ENCODE measurements at places on chromosomes 5 and 9.
A peak's percentile ranks its signal among the peaks of the same experiment; 100 is the strongest.

GRCh38 chr5:96120120-96120519, 158.5 kb upstream of the ELL2 start:
- DNase-seq = no peak

DNA sequence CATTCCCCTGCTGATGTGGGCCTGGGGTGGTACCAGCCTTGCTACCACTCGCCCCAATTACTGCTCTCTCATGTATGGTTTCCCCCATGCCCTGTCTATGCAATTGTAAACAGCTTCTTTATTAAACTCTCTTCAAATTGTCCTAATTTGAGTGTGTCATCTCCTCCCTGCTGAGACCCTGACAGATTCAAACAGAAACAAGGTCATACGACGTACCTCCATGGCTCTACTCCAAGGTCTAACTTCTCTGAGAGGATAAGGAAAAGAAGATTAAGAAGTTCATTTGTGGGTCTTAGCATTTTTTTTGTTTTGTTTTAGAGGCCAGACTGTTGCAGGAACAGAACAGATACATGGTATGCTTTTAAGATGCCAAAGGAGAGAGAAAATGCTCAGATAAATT, 38.0 kb downstream of the ABITRAM start:
- peak; percentile 48 for DNase-seq

GRCh38 chr9:86349271-86349670, 4.9 kb downstream of the TUT7 start:
- DNase-seq = no peak

GRCh38 chr5:88890070-88890781, 7.2 kb upstream of the MEF2C start:
- no peak for DNase-seq

- DNase-seq = no peak
Observed at GRCh38 chr5:2901511-2901910, 150.0 kb upstream of the IRX2 start.

DNA sequence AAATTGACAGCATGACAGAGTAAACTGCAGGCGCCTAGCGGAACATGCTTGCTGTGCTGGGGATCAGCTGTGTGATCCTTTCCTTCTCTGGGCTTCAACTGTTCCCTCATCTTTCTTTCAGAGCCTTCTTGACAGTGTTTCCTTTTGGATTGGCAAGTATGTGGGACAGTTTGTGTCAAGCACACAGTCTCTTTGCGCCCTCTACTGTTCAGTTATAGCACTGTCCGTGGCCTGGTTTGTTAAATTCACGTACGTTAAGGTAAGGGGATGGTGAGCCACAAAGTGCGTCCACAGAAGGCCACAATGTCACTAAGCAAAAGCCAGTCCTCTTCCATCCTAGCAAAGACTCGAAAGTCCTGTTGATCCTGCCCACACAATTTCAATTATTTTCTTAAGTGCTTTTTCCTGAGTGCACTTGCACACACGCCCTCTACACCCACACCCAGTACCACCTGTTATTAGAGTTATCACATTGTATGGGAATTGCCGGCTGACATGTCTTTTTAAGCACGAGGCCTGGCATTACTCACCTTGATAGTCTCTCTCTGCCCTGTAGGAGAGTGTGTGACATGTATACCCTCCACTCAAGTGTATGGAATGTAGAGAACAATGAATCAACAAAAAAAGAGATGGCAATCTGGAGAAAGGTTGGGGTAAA, 22.5 kb upstream of the PTPN3 start:
- DNase-seq = peak; percentile 92

DNA sequence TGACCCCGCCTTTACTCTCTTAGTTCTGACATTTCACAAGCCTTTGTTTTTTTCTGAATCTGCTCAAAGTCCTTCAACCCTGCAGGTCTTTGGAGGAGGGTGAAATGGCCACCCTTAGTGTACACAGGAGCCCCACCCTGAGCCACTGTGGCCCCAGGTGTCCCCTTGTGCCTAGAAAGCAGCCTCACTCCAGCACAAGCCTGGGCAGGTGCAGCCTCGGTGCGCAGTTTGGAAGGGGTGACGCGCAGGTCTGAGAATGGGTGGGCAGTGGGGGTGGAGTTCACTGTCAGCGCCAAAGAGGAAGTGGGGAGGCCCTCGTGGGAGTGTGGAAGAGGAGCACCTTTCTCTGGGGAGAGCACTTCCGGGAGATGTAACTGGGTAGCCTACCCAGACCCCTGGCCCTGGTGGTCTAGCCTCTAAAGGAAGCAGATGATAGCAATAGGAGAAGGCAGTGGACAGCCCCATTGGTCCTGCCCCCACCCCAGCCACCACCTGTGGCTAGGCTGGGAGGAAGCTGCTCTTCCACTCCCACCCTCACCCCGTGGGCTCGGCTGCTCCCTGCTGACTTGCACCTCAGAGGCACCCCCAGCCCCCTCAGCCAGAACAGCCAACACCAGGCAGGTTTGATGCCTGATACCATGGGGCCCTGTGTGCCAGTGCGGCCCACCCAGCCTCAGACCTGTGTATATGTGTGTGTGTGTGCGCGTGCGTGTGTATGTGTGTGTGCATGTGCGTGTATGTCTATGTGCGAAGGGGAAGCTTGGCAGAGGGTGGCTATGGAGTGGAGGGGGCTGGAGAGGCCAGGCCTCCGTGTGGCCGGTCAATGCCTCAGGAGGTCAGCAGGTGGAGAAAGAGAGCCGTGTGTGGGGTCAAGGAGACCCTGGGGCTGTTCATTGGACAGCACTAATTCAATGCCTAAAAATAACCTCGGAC, 16.8 kb upstream of the DAB2IP start:
- peak; percentile 75 for DNase-seq

DNA sequence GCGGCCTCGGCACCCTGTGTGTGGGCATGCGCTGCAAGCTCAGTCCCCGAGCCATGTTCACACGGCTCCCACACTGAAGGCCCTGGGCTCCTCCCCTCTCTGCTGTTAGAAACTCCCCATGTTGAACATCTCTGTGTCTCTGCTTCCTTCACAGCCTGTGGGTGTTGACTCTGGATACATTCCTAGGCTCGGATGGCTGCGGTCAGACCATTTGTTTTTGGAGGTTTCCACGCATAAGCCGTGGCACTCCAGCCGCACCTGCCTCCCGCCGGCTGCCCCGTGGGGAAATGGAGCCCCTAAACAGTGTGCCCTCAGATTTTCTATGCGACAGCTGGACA, 31.2 kb upstream of the LRRC14B start:
- DNase-seq = no peak

DNA sequence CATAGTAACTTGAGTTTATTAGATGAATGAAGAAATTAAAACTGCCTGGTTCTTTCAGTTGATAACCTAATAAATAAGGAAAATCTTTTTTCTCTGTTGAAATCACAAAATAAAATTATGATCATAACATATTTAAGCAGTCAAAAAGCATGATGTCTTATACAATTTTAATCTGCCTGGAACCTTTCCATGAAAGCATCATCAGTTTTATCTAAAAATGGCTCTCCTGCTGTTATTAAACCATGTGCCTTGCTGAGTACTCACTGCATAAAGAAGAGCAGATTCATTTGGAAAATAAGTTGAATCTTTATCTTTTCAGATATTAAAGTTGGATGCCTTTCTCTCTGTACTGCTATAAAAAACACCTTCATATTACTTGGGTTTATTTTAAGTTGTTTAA, 148.8 kb downstream of the SLC24A2 start:
- DNase-seq = no peak

GRCh38 chr5:3862906-3863305, 267.3 kb downstream of the IRX1 start:
- no peak for DNase-seq

DNA sequence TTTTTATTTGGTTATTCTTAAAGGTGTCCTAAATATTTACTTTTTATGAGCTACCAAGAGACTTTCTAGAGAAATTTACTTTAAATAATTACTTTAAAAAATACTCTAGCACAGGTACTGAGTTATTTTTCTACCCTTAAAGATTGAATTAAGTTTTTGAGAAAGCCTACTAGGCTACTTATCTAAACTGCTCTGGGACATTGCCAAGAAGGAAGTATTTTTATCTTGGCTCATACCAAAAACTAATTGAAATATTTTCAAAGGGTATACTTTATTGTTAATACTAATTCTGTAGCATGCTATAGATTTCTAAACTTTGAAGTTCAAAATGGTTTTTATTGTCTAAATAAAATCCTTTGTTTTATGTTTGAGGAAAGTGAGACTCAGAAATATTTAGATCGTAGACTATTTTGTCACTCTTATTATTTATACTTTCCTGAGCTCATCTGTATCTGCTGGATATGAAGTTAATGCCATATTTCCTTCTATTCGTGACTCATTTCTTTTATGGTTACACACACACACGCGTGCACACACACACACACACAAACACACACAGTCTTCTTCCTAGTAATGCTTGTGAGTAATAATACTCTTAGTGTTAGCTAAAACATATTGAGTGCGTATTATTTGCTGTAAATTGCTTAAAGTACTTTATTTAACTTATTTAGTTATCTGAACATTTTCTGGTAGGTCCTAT, 89.5 kb downstream of the MAN2A1 start:
- no peak for DNase-seq

DNA sequence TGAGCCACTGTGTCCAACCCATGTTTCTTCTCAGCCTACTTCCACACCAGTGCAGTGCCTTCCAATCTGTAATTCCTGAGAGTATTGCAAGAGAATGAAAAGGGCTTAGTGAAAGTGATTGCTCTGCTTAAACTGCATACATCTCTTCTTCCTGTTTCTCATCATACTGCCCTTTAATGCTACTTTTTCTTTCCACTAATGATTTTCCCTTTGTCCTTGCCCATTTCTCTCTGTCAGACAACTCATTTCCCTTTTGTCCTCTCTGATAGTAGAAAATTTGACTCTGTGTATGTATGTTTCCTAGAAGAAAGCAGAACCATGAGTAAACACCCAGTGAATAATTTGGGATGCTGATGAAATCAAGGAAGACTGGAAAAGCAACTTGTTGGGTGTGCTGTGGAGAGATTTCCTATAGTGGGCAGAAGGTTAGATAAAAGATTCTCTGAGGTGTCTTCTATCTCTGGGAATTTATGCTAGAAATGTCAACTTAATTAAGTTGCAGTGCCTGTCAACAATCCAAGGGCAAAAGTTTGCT, 102.2 kb upstream of the CHD1 start:
- no peak for DNase-seq

- no peak for DNase-seq
Observed at GRCh38 chr9:83749706-83750105, 41.9 kb upstream of the UBQLN1 start.

- DNase-seq = no peak
Observed at GRCh38 chr9:84947412-84947972, 278.0 kb downstream of the NTRK2 start.

- no peak for DNase-seq
Observed at GRCh38 chr5:138033386-138033808, 518 bp upstream of the FAM13B start.

DNA sequence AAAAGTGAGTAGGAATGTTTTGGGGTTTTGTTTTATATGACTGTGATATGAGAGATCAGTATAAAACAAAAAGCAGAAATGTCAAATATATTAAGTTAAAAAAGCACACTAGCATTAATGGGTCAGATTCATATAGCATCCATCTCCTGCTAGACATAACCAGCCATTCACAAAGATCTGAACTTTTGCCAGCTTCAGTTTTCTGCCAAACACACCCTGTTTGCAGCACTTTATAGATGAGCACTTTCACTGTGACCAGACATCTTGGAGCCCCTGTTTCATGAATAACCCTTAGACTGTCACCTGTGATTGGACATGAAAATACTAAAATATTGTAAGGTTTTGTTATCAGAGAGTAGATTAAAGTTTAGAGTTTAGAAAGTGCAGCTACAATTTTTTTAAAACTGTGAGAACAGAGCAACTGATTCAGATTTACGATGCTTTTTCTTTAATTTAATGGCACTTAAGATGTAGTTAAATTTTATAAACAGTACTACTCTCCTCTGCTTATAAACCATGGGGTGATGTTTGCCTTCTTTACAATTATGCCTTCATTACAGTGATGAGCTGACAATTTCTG, 142.6 kb downstream of the KCTD16 start:
- DNase-seq = no peak

GRCh38 chr5:93708442-93708841, 33.0 kb downstream of the POU5F2 start:
- no peak for DNase-seq

- no peak for DNase-seq
Observed at GRCh38 chr5:62077823-62078550, 228.0 kb upstream of the KIF2A start.

DNA sequence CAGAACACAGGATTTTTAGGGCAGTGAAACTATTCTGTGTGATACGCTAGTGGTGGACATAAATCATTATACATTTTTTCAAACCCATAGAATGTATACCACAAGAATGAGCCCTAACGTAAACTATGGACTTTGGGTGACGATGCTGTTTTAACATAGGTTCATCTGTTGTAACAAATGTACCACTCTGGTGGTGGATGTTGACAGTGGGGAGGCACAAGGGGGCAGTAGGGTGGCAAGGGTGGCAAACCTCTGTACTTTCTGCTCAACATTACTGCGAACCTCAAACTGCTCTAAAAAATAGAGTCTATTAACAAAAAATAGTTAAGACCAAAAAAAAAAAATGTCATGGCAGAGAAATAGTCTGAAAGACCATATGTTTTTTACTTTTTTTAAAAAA, 9.1 kb upstream of the MVB12B start:
- DNase-seq = no peak

GRCh38 chr5:134604908-134605307, 27.7 kb downstream of the SAR1B start:
- no peak for DNase-seq

DNA sequence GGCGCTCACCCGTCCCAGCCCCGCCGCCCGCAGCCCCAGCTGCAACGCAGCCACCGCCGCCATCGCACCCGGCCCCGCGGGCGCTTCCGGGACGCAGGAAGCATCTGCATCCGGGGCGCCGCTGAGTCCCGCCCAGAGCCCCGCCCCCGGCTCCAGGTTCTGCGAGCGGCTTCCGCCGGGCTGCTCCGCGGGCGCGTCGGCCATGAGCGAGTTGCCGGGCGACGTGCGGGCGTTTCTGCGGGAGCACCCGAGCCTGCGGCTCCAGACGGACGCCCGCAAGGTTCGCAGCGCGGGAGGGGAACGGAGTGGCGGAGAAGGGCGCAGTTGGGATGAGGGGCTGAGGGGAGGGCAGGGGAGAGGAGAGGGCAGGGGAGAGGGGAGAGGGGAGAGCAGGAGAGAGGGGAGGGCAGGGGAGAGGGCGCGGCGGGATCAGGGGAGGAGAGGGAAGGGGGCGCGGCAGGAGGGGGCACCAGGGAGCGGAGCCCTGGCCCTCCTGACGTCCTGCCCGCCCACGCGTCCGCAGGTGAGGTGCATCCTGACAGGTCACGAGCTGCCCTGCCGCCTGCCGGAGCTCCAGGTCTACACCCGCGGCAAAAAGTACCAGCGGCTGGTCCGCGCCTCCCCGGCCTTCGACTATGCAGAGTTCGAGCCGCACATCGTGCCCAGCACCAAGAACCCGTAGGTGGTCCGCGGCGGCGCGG, at the start of the genes SURF1 and SURF2:
Gene SURF1, minus strand, starts transcription at position 97 of the 701 bp plus-strand sequence. Its CDS starts 34 bp downstream, at position 63.
Gene SURF2, plus strand, starts transcription at position 160 of the 701 bp plus-strand sequence. Its CDS starts 43 bp downstream, at position 203.
- DNase-seq = peak; percentile 93

GRCh38 chr5:75053304-75054133, 1.2 kb upstream of the GCNT4 start:
- peak; percentile 82 for DNase-seq

DNA sequence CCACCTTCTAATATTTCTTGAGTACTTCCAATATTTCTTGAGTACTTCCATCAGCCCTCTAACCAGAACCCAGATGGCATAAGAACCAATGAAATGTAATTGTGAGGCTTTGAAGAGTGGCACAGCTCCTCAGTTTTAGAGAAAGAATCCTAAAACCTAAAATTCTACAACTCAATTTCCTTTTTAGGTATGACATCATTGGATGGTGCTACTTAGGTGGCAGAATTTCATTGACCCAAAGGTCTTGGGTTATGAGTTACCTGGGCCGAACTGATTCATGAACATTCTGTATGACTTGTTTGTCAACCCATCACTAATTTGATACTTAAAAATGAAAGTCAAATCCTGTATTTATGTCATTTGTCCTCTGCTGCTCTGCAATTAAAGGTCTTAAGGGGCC, 13.1 kb downstream of the HMGCS1 start:
- DNase-seq = no peak

Data from eye (tissue), 1 donor.